ENCODE measurements at places on chromosomes 2 and 18. TPM values are rescaled to one million over a fixed set of nuclear protein-coding genes. Genes with fewer than 3 reads are reported as not detected.
A peak's percentile ranks its signal among the peaks of the same experiment; 100 is the strongest.

GRCh38 chr2:920573-920972, 30.1 kb upstream of the SNTG2 start:
- DNase-seq: no peak

DNA sequence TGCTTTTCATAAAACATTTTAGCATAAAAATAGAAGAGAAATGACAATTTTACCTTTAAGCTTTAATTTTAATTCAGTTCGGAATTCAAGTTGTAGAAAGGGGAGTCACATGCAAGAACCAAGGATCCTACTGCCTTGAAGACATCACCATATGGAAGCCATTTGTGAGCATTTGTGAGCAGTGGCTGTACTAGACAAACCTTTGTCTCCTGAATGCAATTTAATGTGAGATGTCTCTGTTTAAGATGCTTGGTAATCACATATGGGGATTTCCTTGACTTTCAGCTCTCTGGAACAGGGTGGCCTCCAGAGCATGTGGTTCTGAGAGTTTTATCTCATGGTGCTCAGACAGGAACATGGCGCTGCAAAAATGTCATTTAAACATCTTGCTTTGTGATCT, 421.8 kb downstream of the NYAP2 start:
- no peak for DNase-seq

DNA sequence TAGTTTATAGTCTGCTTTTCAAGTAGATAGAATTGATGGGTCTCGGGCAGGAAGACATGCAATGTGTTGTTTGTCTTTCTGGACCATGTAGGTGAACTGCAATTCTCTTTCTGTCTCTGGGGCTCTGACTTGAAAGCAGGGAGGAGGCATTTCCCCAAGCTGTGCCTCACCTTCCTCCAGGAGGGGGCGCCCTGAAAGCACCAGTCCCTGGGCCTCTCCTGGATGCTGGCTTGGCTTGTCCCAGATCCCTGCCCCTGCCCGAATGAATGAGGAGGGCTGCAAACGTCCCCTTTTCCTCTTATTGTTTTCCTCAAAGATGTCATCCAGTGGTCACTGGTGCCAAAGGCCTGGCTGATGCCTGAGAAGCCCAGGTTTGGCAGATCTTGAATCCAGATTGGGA, 270.6 kb downstream of the CELF4 start:
- DNase-seq: peak; percentile 1

DNA sequence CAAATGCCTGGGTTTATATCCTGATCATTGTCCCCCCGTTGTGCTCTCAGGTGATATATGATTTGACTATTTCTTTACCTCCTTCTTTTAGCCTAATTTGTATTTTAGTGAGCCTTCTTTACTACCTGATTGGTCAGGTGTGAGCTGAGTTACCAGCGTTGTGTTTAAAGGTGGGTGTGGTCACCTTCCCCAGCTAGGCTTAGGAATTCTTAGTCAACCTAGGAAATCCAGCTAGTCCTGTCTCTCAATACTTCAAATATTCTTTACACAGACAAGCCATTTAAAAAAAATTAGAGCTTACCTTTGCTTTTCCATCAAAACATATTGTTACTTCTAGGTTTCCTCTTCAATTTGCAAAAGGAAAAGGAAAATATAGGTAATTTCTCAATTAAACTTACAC, 30.2 kb downstream of the KYNU start:
- no peak for DNase-seq

GRCh38 chr2:37944268-37944667, 19.2 kb downstream of the RMDN2 start:
- DNase-seq: no peak

Gene UGT1A8
- 0.50 TPM for total RNA-seq

Gene SLC9A4
- total RNA-seq: 1.4 TPM

Gene HSBP1L1
- 25.7 TPM for total RNA-seq
